Stimulated activated CD8-positive, alpha-beta memory T cell treated with anti-CD3 and anti-CD28 coated beads, Interleukin-7, amount 100 ng/mL, for 48 hours (primary cell): ENCODE measurements at places on chromosomes 11 and 22.

DNA sequence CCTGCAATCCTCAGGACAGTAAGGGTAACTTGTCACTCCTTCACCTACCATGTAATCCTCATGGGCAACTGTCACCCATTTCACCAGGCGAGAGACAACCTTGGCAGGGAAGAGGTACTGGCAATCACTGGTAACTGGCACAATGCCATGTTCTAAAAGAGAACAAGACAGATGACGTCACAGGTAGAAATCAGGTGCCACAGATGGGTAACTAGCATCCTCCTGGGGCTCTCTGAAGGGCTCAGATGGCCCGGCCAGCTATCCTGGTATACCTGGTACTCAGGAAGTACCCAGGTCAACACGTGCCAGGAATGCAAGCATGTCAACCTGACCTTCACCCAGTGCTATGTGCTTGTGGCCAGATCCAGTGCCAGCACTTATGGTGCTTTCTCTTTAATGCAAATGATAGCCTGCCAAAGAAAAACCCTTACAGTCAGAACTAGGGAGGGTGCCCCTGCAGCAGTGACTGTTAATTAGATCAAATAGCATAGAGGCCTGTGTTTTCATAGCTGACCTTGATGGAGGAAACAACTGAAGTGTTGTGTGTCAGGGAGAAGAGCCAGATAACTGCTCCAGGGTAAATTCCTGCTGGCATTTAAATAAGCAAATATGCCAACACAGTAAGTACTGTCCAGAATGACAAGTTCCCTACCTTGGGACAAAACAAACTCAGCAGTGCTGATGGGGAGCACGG is 36.2 kb downstream of the THOC5 start:
- DNase-seq: no peak

- no peak for DNase-seq
These were observed 20.1 kb upstream of the EIF3D start for GRCh38 chr22:36549033-36549432.

DNA sequence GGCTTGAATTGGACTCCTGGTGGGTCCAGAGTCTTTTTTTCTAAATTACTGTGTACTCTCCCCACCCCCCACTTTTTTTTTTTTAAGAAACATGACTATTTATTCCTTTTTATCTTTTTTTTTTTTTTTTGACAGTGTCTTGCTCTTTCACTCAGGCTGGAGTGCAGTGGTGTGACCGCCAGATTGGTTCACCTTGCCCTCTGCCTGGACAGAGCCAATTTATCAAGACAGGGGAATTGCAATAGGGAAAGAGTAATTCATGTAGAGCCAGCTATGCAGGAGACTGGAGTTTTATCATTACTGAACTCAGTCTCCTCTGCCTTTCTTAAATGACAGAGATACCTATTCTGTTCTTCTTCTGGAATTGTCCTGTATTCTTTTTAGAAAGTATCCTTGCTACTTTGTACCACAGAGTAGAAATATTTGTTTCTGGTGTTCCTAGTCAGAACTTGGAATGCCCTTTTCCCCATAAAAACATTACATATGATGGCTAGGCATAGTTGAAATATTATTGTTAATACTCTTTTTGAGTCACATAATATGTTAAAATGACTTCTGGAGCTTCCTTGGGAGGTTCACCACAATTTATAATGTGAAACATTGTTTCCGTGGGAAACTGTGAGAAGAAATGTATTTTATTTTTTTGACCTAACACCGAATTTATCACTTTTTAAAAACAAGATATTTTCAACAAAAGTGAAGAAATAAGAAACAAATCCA is 95.6 kb downstream of the UVRAG start:
- DNase-seq: no peak

- no peak for DNase-seq
These were observed 13.7 kb downstream of the PACS1 start for GRCh38 chr11:66083767-66084166.

GRCh38 chr11:79344753-79345294 is 96.0 kb downstream of the TENM4 start:
- DNase-seq: no peak

DNA sequence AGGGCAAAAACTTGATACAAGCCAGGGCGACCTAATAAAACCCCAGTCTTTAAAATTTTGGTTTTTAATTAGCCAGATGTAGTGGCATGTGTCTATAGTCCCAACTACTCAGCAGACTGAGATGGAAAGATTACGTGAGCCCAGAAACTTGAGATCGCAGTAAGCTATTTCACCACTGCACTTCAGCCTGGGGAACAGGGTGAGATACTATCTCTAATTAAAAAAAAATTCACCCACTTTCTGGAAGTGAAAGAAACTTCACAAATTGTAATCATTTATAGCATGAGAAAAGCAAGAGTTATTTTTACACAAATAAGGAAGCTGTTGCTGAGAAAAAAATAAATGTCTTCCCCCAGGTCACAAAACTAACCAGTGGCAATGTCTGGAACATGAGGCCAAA is 882 bp upstream of the GLYATL2 start:
- no peak for DNase-seq

- peak; percentile 57 for DNase-seq
These were observed 12.7 kb upstream of the ARHGEF17 start for GRCh38 chr11:73295241-73295995.

DNA sequence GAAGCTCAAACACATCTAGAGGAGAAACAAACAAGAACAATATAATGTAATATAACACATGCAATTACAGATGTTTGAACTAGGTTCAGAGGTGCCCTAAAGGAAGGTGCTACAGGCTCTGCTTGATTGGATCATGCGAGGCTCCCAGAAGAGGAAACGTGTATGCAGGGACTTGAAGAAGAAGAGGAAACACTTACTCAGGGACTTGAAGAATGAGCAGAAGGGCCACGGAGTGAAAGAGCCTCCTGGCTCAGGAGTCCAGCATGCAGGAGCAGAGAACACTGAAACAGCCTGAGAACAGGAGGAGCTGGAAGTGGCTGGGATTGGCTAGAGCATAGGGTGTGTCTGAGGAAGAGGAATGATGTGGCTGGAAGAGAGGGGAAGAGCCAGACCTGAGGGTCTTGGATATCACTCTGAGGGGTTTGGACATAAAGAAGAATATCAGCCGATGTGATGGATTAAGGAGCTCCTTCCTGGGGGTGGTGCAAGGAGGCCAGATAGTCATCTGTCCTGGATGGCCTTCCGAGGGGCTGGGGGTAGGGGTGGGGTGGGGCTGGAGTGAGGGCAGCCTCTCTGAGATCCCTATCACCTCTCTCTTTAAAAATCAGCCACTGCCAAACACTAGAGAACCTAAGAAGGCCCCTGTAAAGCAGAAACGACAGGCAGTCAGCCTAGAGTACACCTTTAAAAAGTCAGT is 16.8 kb downstream of the FZD4 start:
- no peak for DNase-seq

DNA sequence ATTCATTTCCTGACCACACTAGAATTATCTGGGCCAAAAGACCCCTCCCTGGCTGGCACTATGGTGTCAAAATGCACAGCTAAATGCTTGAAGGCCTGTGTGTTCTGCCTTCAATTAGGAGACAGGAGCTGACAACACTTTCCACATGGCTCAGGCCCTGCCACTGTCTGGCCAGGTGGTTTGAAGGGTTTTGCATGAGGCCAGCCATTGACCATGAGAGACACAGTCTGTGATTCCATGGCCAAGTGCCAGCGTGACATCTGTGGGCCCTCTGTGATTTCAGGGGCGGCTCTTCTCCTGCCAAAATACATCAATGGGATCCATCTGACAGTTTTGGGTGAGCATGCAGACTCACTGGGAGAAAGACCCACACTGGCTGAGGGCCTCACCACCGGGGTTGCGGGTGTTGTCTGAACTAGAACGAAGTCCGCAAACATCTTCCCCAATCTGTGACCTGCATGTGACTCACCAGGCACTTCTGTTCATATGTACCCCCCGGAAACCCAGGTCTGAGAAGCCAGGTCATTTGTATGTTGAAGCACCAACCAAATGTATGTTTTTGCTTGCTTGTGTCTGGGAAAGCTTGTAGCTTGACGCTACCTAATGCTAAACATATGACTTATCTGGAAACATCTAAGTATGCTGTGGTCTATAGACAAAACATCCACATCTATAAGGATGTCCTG is 20.7 kb upstream of the NAV2 start:
- DNase-seq: no peak

DNA sequence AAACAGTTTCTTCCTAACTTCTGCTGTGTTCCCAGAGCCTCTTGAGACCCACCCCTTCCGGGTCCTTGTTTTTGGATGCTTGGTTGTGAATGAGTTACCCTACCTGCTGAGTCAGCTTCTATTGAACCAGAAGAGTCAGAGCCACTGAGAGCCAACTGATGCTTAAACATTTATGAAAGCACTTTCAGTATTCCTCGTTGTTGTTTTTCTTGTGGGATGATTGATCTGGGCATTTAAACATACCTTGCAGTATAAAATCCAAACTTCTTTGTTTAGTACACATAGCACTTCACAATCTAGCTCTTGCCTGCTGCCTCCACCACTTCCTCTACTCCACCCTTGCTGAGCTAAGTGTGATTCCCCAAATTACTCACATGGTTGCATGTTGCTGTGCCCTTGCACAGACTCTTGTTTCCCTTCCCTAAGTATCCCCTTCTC is 5.5 kb downstream of the PRSS23 start:
- peak; percentile 29 for DNase-seq

GRCh38 chr11:98536023-98536422 is 484.7 kb upstream of the CNTN5 start:
- DNase-seq: no peak

GRCh38 chr22:44944883-44945601 is 64.8 kb downstream of the PHF21B start:
- no peak for DNase-seq

DNA sequence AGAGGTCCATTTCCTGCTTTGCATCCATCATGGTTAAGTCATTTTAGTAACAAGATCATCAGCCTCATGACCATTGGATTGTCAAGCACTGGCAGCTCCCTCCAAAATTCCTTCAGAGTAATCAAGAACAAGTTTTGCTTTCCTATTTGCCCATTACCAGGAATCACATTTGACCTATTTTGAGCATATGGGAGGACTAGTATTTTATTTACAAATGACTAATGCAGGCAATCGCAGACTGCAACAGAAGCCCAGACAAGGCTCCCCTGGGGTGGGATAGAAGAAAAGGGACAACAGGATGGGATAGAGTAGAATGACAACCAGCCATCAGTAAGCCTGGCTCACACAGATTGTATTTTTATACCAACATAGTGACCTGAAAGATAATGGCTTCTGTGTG is 9.1 kb downstream of the MMP10 start:
- no peak for DNase-seq

DNA sequence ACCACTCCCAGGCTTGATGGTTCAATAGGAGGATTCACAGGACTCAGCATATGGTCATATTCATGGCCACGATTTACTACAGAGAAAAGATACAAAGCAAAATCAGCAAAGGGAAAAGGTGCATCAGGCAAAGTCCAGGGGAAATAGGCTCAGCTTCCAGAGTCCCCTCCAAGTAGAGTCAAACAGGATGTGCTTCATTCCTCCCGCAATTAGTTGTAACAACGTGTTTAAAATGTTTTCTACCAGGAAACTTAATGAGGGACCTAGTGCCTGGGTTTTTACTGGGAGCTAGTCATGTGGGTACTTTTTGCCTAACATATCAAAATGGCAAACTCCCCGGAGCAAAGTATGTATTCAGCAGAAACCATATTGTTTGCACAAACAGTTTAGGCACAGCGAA is 14.9 kb upstream of the SREBF2 start:
- no peak for DNase-seq

- no peak for DNase-seq
These were observed 115.7 kb downstream of the NTM start for GRCh38 chr11:131486100-131486499.

- no peak for DNase-seq
These were observed 82.9 kb upstream of the SEZ6L start for GRCh38 chr22:26086359-26086758.

DNA sequence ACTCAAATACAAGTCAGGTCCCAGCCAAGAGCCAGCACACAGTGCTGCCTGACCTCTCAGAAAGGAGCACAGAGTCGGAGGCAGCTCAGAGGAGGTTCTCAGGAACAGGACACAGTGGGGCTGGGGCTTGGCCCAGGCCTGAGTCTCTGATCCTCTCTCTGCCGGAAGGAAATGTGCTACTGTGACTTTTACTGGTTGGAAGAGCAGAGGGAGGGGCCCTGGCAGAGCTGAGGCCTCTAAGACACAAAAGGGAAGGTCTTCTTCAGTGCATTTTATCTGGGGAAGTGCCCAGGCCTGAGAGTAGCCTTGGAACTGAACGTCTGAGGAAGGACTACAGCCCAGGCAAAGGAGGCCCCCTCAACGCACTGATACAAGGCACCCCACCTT is 16.2 kb upstream of the CASTOR1 start:
- DNase-seq: no peak

DNA sequence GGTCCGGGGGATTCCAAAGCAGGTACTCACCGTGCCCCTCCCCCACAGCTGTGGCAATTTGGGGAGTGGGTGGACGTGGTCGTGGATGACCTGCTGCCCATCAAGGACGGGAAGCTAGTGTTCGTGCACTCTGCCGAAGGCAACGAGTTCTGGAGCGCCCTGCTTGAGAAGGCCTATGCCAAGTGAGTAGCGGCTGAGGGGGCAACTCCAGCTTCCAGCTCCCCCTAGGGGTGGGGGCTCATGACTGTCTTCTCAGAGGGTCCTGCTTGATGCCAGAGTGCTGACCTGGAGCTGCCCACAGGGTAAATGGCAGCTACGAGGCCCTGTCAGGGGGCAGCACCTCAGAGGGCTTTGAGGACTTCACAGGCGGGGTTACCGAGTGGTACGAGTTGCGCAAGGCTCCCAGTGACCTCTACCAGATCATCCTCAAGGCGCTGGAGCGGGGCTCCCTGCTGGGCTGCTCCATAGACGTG is 4.2 kb downstream of the CAPN1 start:
- no peak for DNase-seq

- DNase-seq: no peak
These were observed 15.5 kb downstream of the C11orf91 start for GRCh38 chr11:33685082-33685481.

DNA sequence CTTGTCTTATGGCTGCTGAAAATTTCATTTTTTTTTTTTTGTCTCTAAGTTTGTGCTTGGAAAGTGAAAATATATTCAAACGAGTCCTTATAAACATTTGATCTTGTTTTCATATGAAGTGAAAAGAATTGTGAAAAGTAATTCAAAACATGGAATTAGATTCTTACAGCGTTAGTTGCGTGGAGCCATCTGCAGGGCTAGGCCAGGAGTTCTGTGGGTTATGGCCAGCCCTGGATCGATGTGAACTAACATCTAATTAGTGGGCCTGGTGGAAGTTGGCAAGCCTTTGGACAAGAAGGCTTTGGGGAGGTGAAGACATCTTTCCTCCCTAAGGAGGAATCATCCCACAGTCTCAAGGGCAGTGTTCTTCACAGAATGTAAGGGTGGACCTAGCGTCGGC is 37.2 kb downstream of the PARVA start:
- no peak for DNase-seq

- no peak for DNase-seq
These were observed 188.2 kb downstream of the METTL15 start for GRCh38 chr11:28296426-28296825.

- DNase-seq: no peak
These were observed 21.3 kb downstream of the MYO18B start for GRCh38 chr22:25763239-25763777.

- no peak for DNase-seq
These were observed 161.1 kb downstream of the BBOX1 start for GRCh38 chr11:27201454-27202302.

GRCh38 chr11:45530776-45531175 is 134.6 kb downstream of the CHST1 start:
- no peak for DNase-seq
